ENCODE measurements at places on chromosomes 16 and 17.
A peak's percentile ranks its signal among the peaks of the same experiment; 100 is the strongest.

DNA sequence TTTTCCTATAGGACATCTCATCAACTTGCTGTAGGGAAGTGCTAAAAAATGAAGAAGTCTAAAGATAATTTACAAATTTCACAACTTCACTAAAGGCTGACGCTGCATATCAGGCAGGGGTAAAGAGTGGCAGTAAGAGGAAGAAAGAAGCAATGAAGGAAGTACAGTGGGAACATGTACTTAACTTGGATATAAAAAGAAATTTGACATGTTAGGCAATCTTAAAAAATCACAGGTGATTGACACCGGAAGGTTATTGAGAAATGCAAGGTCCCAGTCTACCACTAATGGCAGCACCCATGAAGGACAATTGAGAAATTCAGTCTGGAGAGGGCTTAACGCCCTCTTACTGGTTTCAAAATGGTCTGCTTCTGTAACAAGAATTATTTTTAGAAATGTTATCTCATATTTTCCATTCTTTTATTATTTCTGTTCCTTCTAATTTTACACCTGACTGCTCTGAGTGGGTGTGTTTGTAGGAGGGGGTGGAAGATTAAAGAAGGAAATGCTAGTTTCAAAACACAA, 358.1 kb downstream of the KCNJ2 start:
- DNase-seq: no peak

DNA sequence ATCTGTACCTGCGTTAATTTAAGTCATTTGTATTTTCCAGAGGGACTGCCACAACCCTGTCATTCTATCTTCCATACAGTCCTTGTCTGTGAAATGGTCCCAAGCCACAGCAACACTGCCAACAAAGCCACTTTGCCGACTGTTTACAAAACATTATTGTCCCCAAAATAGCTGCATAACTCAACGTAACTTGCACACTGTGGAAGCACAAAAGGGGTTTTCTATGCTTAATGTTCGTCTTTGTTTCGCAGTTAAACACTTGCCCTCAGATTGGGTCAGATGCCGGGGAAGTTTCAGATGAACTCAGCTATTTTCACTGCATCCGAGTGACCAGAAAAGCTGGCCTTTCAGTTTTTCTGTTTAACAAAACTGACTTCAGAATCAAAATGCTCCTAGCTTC, 4.6 kb downstream of the SEC14L5 start:
- DNase-seq: no peak

GRCh38 chr16:27232061-27232900, 29.0 kb downstream of the KDM8 start:
- DNase-seq: no peak

GRCh38 chr16:49855280-49855821, 561 bp downstream of the ZNF423 start:
- DNase-seq: peak; percentile 59

GRCh38 chr16:77898671-77899211, 110.4 kb downstream of the VAT1L start:
- DNase-seq: no peak

- no peak for DNase-seq
These were observed 45.5 kb upstream of the CDC42EP4 start for GRCh38 chr17:73357318-73357717.

DNA sequence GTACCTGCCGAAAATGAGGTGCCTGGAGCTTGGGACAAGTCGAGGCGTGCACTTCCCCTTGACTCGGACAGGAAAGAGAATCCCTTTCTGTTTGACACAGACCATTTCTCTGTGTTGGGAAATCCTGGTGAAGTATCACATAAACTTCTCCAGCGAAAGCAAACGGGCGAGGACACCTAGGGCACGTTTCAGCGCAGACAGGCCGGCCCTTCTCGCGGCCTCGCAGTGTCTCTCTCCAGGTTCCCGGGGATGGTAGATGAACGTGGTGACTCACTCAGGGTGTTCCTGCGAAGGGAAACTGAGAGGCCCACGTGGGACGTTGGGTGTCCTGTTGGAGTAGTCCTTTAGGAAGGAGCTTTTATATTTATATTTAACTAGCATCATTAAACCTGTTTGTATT, 36.3 kb upstream of the ZNF750 start:
- DNase-seq: peak; percentile 90

DNA sequence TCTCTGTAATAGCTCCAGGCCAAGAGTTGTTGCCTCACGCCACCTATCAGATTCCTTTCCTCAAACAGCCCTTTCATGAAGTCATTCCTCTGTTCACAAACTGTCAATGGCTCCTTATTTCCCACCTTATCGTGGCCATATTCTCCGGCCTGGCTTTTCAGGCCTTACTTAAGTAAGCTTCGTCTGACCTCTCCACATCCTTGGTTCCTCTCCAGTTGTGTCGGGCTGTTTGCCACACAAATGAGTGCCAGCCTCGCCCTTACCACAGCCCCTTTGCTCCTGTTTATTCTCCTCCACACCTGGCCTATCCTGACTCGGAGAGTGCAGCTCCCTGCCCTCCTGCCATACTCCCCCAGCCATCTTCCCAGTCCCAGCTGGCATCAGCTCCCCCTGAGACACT, 2.0 kb downstream of the TP53I13 start:
- DNase-seq: no peak
